NCI-H446 (cell line): ENCODE measurements at places on chromosomes 6 and 20.

DNA sequence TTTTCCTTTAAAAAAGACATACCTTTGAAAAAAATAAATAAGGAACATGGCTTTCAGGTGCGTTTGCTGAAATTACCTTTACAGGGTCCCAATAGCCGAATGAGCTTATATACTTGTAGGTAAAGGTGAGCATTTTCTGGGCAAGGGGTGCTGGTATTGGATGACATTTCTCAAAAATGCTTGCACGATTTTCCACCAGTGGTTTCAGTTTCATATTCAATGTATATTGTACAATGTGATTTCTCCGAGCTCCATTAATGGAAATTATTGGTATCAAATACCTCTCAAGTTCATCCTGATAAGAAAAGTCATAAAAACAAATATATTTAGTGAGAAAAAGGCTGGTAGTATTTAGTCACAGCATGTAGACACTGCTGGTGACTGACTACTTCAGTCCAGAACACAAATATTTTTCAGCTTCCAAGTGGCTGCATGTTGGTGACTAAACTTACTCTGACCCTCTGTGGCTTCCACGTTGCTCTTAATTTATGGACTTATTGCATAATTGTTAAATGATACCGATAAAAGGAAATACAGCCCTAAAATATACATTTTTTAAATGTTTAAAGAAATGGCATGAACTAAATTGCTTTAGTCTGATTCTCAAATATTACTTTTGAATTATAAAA lies 32.9 kb upstream of the ZBTB24 start:
- no peak for DNase-seq

- no peak for DNase-seq
These were observed 106.2 kb downstream of the SLC24A3 start for GRCh38 chr20:19318610-19319009.

- no peak for DNase-seq
These were observed 46.9 kb downstream of the OSTM1 start for GRCh38 chr6:108027594-108027993.

DNA sequence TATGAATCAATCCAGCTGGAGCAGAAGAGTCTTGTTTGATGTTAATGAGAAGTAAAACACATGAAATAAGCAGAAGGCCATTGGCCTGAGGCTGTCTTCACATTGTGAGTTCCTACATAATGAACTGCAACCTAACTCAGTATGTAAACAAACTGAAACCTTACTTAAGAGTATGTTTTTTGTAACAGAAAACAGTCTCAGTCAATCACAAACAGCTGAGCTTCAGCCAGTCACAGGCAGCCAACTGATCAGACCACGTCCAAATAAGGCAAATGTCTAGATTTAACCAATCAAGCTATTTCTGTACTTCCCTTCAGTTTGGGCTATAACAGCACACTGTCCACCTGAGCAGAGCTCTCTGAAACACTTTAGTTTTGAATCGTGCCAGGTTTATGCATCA lies 234.7 kb downstream of the TRDN start:
- no peak for DNase-seq

DNA sequence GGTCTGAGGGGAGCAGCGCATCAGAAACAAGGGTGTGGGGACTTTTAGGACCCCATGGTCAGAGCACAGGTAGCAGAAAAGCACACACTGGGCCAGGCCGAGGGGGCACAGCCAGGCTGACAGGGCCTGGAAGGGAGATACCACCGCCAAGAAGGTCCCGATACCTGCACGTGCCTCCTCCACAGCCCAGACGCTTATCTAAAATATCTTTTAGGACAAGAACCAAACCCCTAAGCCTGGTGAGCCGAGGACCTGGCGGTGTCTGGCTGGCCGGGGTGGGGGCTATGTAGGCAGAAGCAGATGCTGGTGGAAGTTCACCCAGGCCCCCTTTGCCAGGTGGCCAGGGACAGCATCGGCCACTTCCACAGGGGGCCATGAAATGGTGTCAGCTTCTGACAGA lies 89.3 kb downstream of the CDC5L start:
- DNase-seq: no peak

DNA sequence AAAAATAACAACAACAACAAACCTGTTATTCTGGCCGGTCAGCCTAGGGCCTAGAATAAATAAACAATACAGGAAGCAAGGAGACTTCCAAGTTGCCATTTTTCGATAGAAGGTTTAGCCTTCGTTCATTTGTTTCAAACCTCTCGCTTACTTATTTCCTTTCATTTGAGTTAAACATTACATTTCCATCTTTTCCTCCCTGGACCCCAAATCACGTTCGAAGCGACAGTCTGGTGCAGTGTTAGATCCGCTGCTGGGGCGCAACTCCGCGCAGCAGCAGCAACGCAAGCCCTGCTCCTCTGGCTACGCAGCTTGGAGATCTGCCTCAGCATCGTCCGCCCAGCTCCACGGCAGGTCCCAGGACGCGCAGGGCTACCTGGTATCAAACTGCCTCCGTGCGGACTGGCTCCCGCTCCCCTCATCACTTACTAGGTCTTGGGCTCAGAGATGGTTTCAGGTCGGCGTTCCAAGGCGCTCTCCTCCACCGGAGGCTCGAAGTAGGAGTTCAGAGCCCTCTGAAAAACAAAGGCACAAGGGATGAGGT lies 530 bp downstream of the TDP2 start:
- no peak for DNase-seq

GRCh38 chr6:111743360-111743759 lies 129.9 kb downstream of the FYN start:
- DNase-seq: no peak

GRCh38 chr20:61129311-61129710 lies 122.8 kb upstream of the CDH4 start:
- DNase-seq: no peak

- DNase-seq: no peak
These were observed 20.6 kb downstream of the RBCK1 start for GRCh38 chr20:428658-429200.

DNA sequence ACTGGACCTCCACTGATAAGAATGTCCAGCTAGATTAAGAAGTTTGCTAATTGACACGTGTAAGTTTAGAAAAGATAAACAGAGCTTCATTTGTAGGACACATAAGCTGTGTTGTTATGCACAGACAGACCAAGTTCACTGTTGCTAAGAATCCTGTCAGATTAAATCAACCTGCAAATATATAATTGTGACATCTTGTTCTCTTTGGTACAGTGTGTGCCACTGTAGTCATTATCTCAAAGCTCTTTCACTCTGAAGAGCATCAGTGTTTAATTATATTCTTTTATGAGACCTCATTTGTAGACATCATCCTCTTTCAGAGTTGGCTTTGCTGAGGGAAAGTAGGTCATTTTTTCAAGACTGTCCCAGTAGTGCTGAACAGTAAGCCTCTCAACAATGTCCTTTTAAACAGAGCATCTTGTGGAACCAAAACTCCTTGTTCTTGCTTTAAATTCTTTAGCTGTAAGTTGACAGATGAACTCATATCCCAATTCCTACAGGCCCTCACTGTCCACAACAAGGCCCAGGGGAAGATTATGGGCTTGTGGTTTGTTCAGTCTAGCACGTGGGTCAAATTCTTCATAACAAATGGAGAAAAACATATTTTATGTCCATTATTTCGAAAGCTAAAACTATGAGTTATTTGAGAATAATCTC lies 252.4 kb downstream of the HDGFL1 start:
- DNase-seq: no peak

DNA sequence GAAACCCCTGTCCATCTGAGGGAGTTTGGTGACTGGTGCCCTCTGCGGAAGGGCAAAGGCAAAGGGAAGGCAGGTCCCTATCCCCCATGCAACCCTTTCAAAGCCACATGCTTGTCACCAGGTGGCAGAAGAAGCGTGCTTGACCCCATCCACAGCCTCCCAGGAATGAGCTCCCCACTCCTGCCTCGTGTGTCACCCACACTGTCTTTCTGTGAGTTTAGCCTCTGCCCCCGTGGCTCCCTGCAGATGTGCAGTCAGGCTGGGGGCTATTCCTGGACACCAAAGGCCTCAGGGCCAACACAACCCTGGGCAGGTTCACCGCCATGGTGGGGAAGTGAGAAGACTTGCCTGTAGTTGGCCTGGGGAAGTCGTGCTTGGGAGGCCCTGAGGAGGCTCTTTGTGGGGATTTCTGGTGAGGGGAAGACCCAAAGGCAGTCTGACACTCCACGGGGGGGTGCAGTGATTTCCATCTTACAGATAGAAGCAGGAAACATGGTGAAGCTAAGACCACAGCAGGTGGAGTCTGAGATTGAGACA lies 16.6 kb upstream of the PCMTD2 start:
- no peak for DNase-seq

DNA sequence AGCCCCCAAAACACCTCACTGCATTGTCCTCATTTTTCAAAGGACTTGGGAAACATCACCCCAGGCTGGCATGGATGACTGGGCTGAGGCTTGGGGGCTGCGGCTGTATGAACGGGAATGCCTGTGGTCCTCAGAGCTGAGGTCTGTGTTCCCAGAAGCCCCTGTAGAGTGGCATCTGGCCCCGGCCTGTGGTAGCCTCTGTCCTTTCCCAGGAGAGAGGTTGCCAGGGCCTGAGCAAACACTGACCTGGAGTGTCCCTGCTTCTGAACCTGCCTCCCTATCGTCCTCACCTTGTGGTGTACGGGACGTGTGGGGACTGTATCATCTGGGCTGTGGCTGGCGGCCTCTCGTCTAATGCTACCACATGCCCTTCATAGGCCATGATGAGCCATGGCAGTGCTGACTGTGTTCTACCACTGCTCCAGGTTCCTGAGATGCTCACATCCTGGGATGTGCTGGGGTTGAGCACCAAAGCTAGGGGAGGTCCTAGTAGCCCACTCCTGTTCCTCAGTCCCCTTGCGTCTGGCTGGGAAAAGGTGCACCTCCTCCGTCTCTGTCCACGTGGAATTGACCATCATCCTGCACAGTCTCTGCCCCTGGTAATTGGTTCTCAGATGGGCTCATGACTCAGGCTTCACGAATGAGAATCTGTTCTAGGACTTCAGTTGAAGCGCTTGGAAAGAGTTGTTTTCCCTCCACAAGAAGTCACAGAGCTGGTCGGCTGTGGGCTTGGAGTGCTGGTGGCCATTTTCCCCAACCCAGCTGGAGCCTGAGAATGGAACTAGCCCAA lies 27.6 kb downstream of the PHACTR3 start:
- DNase-seq: no peak

DNA sequence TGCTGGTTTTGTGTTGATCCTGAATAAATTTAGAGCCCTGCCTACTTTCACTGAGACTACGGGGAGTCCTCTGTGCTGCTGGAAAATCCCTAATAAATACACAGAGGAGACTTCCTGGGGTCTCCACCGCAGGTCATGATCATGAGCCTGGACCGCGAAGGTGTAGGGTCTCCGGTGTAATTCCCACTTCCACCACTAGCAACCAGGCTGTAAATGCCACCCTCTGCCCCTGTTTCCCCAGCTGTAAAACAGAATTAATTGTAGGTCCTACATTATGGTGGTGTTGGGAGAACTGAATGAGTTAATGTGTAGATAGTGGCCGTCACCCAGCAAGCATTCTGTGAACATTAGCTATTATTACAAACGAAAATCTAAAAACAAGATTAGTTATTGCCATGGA lies 191.6 kb upstream of the THBS2 start:
- no peak for DNase-seq

DNA sequence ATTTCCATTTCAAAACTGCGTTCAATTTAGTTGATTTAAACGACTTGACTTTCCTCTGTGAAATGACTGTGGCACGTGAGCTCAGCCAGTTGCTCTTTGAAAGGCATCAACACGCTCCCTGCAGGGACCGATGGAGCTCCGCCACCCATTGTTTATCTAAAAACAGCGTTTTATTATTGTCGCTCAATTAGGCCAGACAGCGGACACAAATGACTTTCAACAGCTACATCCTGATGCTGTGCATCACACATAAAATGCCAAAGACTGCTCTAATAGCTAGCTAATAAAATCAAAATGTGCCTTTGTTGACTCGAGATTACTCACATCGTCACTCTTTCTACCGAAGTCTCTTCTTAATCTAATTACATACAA lies 332.5 kb downstream of the CD83 start:
- DNase-seq: no peak

- DNase-seq: no peak
These were observed 399 bp upstream of the REPS1 start for GRCh38 chr6:138988469-138988834.

- DNase-seq: peak; percentile 20
These were observed 32.2 kb upstream of the ARFGEF2 start for GRCh38 chr20:48889140-48889790.

- DNase-seq: no peak
These were observed 13.4 kb downstream of the RAE1 start for GRCh38 chr20:57364451-57364850.

DNA sequence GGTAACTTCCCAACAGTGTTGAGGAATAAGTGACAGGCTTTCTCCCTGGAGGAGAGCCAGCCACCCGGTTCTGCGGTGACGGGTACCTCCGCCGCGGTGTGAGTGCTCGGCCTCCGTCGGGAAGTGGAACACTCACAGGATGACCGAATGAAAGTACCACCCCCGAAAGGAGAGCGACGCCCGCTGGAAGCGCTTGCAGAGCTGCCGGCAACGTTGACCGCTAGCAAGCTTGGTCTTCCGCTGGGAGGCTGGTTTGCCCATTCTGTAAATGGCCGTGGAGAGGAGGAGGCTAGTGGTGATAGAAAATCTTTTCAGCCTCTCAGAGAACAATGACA lies 614 bp upstream of the TMEM242 start:
- DNase-seq: no peak

DNA sequence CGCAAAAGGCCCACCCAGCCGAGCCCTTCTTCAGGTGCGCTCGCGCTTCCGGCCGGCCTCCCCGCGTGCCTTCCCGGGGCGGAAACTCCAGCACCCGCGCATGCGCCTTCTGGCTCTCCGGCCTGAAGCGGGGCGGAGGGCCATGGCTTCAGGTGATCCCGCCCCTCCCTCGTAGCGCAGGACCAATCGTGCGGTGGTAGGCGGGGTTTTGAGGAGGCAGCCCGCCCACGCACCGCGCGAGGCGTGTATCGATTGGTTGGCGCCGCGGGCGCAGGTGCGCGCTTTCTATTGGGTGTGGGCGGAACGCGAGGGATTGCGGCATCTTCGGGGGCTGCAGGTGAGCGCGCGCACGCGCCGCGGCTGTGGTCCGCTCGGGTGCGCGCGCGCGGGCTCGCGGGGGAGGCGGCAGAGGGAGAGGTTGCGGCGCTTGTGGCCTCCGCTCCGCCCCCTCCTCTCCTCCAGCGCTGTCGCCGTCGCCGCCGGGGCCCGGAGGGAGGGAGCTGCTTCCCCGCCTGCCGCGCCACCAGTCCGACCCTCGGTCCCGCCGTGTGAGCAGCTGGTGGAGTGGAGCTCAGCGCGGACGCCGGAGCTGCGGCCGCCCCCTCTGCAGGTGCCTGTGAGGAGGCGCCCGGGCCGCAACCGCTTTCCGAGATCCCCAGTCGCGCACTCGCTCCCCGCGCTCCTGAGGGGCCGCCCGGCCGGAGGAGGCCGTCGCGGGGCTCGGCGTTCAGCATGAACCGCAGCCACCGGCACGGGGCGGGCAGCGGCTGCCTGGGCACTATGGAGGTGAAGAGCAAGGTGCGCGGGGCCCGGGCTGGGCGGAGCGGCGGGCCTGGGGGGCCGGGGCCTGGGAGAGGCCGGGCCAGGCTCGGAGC lies at the start of gene PARD6B:
PARD6B (plus strand) TSS at position 526 of the 875 bp plus-strand sequence; CDS start at position 733, 207 bp downstream.
- DNase-seq: peak; percentile 99

GRCh38 chr6:14212020-14212419 lies 94.4 kb downstream of the CD83 start:
- DNase-seq: no peak
